Stimulated activated CD4-positive, alpha-beta T cell treated with anti-CD3 and anti-CD28 coated beads, Interleukin-2, amount 100 ng/mL, for 4 hours (primary cell): ENCODE measurements at places on chromosomes 5 and 9.

- DNase-seq = no peak
Measured at GRCh38 chr5:144205141-144205551, 34.5 kb downstream of the KCTD16 start.

DNA sequence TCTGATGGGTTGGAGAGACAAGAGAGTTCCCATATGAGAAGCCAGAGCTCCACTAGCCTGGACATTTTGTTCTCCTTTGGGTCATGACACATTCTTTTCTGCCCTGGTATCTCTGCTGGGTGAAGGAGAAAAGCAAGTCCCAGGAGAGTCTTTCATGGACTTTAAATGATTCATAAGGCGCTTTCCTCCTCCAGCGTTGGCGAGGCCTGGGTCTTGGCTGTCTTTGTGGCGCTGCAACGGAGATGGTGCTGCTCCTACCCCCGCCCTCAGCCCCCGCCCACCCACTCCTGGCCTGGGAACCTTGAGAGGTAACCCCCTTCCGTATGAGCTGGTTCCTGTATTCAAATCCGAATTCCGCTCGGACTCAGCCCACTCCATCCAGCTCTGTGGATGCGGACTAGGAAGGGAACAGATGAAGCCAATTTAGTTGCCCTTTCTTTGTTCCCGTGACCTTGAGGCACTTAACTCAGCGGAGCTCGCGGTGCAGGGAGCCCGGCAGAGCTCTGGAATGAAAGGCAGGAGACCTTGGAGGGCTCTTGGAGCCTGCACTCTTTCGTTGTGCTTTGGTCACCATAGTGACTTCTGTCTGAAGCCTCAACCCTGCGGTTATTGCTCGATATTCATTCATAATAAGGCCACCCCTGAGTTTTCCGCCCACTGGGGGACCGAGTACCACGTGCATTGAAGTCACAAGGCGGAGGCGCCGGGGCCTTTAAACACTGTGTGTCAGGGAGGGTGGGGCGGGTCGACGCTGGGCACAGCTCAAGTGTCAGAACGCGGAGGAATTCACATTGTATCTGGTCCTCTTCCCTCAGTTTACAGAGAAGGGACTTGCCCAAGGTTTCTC is 14.0 kb upstream of the PWWP2A start:
- DNase-seq = no peak

DNA sequence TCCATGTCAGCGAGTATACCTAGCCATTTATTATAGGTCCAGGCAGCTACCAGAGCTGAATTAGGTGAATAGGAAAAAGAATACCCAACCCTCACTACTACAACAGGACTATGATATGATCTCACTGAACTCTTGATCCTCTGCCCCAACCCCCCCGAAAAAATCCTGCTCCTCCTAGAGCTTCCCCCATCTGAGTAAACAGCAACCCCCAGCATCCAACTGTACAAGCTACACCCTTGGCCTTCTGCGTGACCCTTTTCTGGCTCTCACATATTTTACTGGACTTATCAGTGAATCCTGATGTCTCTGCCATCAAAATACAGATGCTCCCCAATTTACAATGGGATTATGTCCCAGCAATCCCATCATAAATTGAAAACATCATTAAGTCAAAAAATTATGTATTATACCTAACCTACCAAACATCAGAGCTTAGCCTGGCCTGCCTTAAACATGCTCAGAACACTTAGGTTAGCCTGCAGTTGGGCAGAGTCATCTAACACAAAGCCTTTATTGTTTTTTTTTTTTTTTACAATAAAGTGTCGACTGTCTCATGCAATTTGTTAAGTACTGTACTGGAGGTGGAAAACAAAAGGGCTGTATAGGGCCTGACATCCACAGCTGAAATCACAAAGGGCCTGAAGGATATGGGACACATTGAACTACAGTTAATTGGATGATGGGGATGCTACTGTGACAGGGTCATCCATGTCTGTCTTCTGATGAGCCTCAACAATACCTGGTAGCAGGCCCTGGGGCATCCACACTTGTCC is 128.9 kb upstream of the ERCC6L2 start:
- DNase-seq = no peak

GRCh38 chr9:78029551-78030295 is 1.9 kb downstream of the GNAQ start:
- DNase-seq = no peak

DNA sequence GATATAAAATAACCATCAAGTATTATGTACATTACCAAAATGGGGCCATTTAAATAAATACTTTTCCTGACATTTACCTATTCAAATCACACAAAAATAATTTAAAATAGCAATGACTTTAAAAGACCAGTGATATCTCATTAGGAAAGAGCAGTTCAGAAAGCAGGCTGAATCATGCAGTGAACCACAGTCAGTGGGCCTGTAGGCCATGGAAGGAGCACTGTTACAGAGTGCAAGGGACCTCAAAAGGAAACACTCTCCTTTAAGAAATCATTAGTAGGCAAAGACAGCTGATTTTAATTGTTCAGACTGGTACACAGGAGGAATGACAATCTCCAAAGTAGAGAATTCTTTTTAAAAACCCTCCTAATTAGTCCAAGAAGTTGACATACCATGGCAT is 283.5 kb upstream of the EFNA5 start:
- no peak for DNase-seq

DNA sequence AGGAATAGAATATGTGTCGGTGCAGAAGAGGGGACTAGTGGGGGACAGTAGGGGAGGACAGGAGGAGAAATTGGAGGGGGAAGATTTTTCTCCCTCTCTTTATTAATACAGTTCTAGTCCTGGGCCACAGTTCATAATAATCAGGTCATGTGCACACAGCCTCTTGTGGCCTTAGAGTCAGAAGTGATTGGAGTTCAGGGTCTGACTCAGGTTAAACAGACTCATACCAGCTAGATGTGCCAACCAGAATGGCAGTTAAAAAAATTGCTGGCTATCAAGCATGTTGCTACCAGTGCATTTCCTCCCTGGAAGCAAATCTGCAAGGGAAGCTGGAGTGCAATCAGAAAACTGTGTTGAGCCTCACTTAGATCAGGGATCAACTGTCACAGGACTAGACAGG is 132.7 kb upstream of the MAP1B start:
- no peak for DNase-seq

- DNase-seq = no peak
Measured at GRCh38 chr5:140372971-140373487, 13.0 kb downstream of the SLC4A9 start.

DNA sequence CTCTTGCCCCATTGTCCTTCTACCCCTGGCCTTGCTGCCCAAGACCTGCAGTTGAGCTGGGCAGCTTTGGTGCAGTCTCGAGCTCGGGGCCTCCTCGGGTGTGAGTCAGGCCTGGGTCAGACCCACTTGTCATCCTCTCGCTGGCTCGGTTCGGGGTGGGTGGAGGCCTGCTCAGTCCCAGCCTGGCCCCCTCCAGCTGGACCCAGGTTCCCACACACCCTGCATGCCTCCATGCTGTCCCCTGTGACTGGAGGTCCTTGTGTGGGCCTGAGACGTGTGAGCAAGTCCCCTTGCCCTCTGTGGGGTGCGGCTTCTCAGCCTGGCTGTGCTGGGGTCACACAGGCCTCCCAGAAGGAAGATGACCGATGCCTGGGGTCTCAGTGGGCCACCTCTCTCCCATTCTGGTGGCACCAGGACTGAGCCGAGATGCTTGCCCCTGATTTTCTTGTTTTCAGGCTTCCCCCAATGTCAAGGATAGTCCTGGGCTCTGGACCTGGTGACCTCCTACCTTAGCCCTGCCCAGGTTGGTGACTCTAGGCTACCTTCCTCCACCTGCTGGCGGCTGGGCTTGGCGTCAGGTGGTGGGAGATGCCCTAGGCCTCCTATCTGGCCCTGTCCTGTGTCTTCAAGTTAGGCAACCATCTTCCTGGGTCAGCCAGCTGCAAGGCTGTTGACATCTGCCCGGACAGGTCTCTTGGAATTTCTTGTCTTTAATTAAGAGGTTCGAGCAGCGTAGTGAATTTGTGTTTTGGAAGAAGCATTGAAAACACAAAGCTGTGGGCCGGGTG is 15.1 kb downstream of the WNK2 start:
- no peak for DNase-seq

- no peak for DNase-seq
Measured at GRCh38 chr5:178429491-178430185, 160.6 kb downstream of the COL23A1 start.

DNA sequence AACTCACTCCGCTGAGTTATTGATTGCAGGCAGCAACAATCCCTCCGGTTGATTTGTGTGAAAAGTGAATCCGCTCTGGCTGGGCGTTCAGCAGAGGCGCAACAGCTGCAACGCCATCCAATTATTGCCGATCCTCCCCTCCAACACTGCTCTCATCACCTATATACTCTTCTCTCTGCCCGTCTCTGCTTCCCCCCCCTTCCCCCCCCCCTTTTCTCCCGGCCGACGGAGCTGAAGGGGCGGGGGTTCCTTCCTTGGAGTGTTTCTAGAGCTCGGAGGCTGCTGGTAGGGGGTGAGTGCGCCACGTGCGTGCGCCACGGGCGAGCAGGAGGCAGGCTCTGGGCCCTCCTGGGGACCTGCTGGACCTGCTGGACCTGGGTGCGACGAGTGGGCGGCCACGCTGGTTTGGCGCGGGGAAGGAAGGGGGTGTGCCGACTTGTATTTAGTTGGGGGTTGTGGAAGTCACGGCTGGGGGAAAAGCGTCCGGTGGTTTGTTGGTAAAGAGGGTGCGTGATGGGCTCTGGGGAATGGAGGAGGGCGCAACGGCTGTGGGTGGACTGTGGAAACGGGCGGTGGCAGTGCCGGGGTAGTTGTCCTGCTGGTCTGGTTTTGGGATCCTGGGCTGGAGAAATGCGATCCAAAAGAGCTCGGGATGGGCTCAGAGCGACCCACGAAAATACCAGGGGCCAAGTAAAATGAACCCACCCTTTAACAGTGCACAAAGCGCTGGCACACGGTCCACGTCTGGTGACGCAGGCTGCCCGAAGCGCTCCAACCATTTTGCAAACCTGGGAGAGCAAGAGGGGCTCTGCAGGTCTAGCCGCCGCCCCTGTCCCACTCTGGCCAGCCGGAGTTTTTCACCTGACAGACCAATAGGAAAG is 6.4 kb upstream of the MEF2C start:
- DNase-seq = no peak

GRCh38 chr9:124555043-124555442 is 47.8 kb upstream of the NR5A1 start:
- DNase-seq = no peak

GRCh38 chr9:106102821-106103220 is 408.5 kb downstream of the TMEM38B start:
- no peak for DNase-seq

DNA sequence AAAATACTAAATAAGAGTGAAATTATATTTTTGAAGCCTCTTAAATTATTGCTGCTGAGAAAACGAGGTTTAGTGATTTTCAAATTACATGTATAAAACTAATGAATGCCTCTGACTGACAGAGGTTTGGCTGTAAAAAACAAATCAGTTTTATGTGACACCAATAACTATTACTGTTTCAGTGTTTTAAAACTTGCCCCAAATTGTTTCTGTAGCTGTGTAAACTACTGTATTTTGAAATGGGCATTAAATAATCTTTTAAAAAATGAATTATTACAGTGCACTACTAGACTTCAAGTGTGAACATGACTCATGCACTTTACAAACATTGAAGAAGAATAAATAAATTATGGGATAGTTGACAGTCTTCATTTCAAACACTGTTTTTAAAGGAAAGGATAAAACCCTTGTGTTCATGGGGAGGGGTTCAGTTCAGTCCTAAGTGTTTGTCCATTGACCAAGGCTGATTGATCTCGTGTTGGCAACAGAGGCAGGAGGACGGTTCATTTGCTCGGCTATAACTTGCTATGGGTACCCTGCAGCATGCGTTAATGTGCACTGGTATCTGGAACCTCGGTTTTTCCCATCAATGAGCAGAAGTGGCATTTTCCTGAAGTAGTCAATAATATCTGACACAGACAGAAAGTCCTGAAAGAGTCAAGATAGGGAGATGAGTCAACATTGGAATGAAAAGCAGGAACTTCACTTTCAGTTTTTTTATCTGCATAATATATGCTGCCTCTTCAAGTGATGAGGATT is 15.6 kb downstream of the C5orf58 start:
- no peak for DNase-seq

GRCh38 chr5:17259630-17260257 is 42.3 kb downstream of the BASP1 start:
- DNase-seq = no peak

DNA sequence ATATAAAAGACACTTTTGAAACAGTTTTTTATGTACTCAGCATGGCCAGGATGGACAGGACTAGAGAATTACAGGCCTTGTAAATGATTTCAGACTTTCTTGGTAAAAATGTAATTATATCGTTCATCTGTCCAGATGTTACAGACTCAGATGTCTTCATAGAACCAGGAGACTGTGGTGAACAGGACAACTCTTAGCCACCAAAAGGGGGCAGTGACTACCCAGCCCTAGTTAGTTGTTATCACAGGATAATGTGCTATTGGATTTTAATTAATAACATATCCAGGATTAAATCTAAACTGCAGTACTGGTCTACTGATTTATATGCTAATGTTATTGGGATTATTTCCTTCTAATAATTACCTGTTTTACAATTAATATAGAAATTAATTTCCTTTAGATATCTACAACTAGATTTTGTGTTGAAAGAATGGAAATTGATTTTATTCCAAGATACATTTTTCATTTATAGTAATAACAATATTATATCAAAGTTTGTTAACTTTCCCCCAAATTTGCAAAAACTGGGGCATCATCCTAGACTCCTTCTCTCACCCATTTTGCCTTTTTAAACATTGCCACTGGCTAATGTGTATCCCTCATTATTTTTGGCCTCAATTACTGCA is 99.4 kb downstream of the MTREX start:
- no peak for DNase-seq

GRCh38 chr5:146018514-146019375 is 82.4 kb downstream of the SH3RF2 start:
- DNase-seq = no peak

DNA sequence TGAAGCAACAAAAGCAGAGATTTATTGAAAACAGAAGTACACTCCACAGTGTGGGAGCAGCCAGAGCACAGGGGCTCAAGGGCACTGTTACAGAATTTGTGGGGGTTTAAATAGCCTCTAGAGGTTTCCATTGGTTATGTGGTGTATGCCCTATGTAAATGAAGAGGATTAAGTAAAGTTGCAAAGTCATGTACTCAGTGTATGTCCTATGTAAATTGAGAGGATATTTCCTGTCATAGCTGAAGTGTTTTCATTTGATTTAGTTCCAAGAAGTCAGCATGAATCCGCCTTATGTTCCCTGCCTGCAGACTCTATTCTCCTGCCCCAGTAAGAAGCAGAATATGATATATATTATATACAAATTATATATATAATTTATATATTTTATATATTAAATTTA is 966.0 kb upstream of the COX7C start:
- DNase-seq = no peak

GRCh38 chr9:126754436-126755316 is 50.2 kb upstream of the ZBTB43 start:
- no peak for DNase-seq

DNA sequence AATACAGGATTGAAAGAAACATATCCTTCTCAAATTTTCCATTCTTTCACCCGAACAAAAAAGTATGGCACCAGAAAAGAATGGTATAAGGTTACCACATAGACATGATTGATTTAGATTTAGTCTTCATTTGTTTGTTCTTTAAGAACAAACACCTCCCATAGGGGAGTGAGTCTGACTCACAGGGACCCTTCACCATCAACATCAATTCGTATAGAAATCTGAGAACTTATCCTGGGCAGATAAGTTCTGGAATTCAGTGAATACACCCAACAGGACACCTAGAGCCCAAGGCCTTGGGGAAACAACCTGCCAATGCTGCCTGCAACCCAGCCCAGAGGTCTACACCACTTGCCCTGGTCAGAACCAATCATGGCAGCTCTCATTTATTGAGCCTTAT is 46.2 kb downstream of the LHFPL2 start:
- DNase-seq = no peak
